ENCODE measurements at places on chromosomes 12 and 14.
A peak's percentile ranks its signal among the peaks of the same experiment; 100 is the strongest.

GRCh38 chr14:90797919-90798318, 18.3 kb downstream of the TTC7B start:
- H3K36me3 ChIP-seq: no peaks in the 10 kb centered on the region
- H3K27me3 ChIP-seq: peaks cover 16% of the 10 kb centered on the region
- H3K4me1 ChIP-seq: peaks cover 5% of the 10 kb centered on the region
- no peak overlapping the region for H3K27ac ChIP-seq
- H3K4me3 ChIP-seq: no peak overlapping the region
- DNase-seq: no peak

DNA sequence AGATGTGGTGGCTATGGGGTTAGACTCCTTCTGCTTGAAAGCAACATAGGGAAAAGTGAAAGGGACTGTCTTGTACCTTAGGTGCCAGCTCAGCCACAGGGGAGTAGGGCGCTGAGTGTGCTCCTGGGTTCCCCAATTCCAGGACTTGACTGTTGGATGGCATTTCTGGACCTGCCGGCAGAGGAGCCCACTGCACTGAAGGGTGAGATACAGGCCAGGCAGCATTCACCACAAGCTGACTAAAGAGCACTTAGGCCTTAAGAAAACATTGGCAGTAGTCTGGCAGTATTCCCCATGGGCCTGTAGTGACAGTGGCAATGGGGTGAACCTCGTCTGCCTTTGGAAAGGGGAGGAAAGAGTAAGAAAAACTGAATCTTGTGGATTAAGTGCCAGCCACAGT, 67.1 kb upstream of the TMTC2 start:
- H3K36me3 ChIP-seq: no peaks in the 10 kb centered on the region
- no peak for DNase-seq
- H3K4me3 ChIP-seq: no peak overlapping the region
- H3K27me3 ChIP-seq: peaks cover 1% of the 10 kb centered on the region
- no peaks in the 10 kb centered on the region for H3K4me1 ChIP-seq

GRCh38 chr12:91215940-91216454, 33.4 kb upstream of the DCN start:
- DNase-seq: no peak
- no peak overlapping the region for H3K27ac ChIP-seq
- peaks cover 2% of the 10 kb centered on the region for H3K27me3 ChIP-seq
- H3K4me1 ChIP-seq: no peaks in the 10 kb centered on the region
- no peak overlapping the region for H3K4me3 ChIP-seq

- H3K36me3 ChIP-seq: peaks cover 22% of the 10 kb centered on the region
- peaks cover 4% of the 10 kb centered on the region for H3K4me1 ChIP-seq
- H3K27ac ChIP-seq: no peak overlapping the region
- no peaks in the 10 kb centered on the region for H3K27me3 ChIP-seq
- DNase-seq: no peak
These were observed 41.4 kb downstream of the BORCS5 start for GRCh38 chr12:12398026-12398859.

GRCh38 chr12:20547816-20548575, 147.1 kb upstream of the SLCO1C1 start:
- no peak for DNase-seq
- H3K4me1 ChIP-seq: no peaks in the 10 kb centered on the region
- H3K4me3 ChIP-seq: no peak overlapping the region
- H3K36me3 ChIP-seq: no peaks in the 10 kb centered on the region
- no peak overlapping the region for H3K27ac ChIP-seq
- no peaks in the 10 kb centered on the region for H3K27me3 ChIP-seq

GRCh38 chr12:121190523-121191031, 19.4 kb upstream of the P2RX4 start:
- no peak overlapping the region for H3K27ac ChIP-seq
- no peak for DNase-seq
- H3K36me3 ChIP-seq: no peaks in the 10 kb centered on the region
- H3K4me3 ChIP-seq: no peak overlapping the region

- no peaks in the 10 kb centered on the region for H3K27me3 ChIP-seq
- H3K4me1 ChIP-seq: peaks cover 21% of the 10 kb centered on the region
- H3K4me3 ChIP-seq: peak overlapping the region; percentile 69
These were observed 1.4 kb downstream of the RIN3 start for GRCh38 chr14:92514844-92515514.

GRCh38 chr14:22379727-22380126, 209.3 kb downstream of the DAD1 start:
- H3K36me3 ChIP-seq: no peaks in the 10 kb centered on the region
- H3K27ac ChIP-seq: no peak overlapping the region
- no peaks in the 10 kb centered on the region for H3K27me3 ChIP-seq
- peaks cover 34% of the 10 kb centered on the region for H3K4me1 ChIP-seq
- no peak for DNase-seq

GRCh38 chr12:91361864-91362263, 179.2 kb upstream of the DCN start:
- H3K4me3 ChIP-seq: no peak overlapping the region
- no peak overlapping the region for H3K27ac ChIP-seq
- no peak for DNase-seq
- peaks cover 2% of the 10 kb centered on the region for H3K27me3 ChIP-seq
- no peaks in the 10 kb centered on the region for H3K36me3 ChIP-seq

GRCh38 chr12:46609273-46609623, 216.5 kb downstream of the SLC38A4 start:
- no peaks in the 10 kb centered on the region for H3K27me3 ChIP-seq
- H3K4me3 ChIP-seq: no peak overlapping the region
- peaks cover 30% of the 10 kb centered on the region for H3K36me3 ChIP-seq
- DNase-seq: no peak
- peaks cover 11% of the 10 kb centered on the region for H3K4me1 ChIP-seq

DNA sequence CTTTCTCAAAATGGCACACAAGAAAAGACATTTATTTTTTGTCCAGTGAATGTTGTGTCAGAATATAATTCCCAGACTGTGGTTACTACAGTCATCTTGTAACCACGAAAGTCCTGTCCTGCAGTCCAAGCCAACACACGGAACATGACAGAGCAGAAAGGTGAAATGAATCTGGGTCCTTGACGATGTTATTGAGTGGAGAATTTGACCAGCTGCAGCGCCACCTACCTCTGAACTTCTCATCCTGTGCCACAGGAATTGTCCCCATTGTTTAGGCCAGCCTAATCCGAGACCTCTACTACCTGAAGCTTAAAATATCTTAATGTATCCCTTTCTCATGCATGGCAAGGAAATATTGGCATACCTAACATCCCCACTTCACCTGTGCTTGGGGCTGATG, 64.1 kb upstream of the OTX2 start:
- H3K36me3 ChIP-seq: no peaks in the 10 kb centered on the region
- no peak overlapping the region for H3K27ac ChIP-seq
- H3K4me1 ChIP-seq: no peaks in the 10 kb centered on the region
- H3K27me3 ChIP-seq: no peaks in the 10 kb centered on the region
- no peak for DNase-seq

GRCh38 chr14:75011356-75011994, 8.8 kb downstream of the EIF2B2 start:
- H3K27ac ChIP-seq: no peak overlapping the region
- no peak for DNase-seq
- no peaks in the 10 kb centered on the region for H3K27me3 ChIP-seq
- no peak overlapping the region for H3K4me3 ChIP-seq
- peaks cover 24% of the 10 kb centered on the region for H3K36me3 ChIP-seq

DNA sequence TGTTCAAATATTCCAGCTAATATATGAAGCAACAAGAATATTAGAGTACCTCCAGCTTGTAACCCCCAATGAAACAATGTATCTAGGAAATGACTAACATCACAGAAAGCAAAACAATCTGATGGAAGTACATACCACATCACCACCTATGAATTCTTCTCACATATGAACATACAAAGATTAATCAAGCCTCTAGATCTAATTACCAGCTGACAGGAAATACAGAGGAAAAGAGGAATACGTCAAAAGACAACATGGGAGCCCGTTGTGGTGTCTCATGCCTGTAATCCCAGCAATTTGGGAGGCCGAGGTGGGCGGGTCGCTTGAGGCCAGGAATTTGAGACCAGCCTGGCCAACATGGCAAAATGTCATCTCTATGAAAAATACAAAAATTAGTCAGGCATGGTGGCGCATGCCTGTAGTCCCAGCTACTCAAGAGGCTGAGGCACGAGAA, 7.5 kb downstream of the NEDD8 start:
- H3K4me3 ChIP-seq: no peak overlapping the region
- H3K27me3 ChIP-seq: no peaks in the 10 kb centered on the region
- DNase-seq: no peak
- peaks cover 12% of the 10 kb centered on the region for H3K4me1 ChIP-seq
- peaks cover 8% of the 10 kb centered on the region for H3K36me3 ChIP-seq
